HT1080 (cell line): ENCODE measurements at places on chromosomes 16 and 17. TPM values are rescaled to one million over a fixed set of nuclear protein-coding genes. Genes with fewer than 3 reads are reported as not detected.

ACAP1 gene
- 0.90 and 2.2 TPM in 2 replicates for total RNA-seq

XAF1 gene
- total RNA-seq: not detected in 2 replicates

KCNG4 gene
- total RNA-seq: not detected in 2 replicates

PLCG2 gene
- total RNA-seq: 1.9 and 3.2 TPM in 2 replicates

GRCh38 chr16:31460582-31461002, 1.3 kb downstream of the ARMC5 start:
- DNase-seq: no peak

- no peak for DNase-seq
Measured at GRCh38 chr16:50791522-50791921, 49.6 kb downstream of the CYLD start.

GRCh38 chr17:47802341-47803022, 19.1 kb downstream of the OSBPL7 start:
- peak; percentile 44 for DNase-seq

DNA sequence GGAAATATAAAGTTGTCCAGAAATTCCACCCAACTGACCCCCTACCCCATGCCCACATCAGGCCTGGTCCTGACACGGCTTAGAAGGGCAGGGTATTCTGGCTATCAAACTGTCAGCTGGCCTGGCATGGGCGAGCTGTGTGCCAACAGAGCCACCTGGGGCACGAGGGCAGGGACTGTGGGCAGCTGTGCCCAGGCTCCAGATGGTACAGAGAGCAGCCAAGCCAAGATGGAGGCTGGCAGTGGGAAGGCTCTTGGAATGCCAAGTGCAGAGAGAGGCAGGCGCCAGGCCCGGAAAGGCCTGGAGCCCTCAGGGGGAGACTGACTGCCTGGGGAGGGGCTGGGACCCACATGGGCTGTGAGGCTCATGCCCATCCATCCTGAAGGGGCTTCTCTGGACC, 24.3 kb upstream of the PHF12 start:
- no peak for DNase-seq

- DNase-seq: no peak
Measured at GRCh38 chr16:75486014-75486675, 9.1 kb downstream of the CHST6 start.

CA5A gene
- total RNA-seq: not detected in 2 replicates

GRCh38 chr17:39271546-39271945, 45.8 kb upstream of the STAC2 start:
- no peak for DNase-seq

DNA sequence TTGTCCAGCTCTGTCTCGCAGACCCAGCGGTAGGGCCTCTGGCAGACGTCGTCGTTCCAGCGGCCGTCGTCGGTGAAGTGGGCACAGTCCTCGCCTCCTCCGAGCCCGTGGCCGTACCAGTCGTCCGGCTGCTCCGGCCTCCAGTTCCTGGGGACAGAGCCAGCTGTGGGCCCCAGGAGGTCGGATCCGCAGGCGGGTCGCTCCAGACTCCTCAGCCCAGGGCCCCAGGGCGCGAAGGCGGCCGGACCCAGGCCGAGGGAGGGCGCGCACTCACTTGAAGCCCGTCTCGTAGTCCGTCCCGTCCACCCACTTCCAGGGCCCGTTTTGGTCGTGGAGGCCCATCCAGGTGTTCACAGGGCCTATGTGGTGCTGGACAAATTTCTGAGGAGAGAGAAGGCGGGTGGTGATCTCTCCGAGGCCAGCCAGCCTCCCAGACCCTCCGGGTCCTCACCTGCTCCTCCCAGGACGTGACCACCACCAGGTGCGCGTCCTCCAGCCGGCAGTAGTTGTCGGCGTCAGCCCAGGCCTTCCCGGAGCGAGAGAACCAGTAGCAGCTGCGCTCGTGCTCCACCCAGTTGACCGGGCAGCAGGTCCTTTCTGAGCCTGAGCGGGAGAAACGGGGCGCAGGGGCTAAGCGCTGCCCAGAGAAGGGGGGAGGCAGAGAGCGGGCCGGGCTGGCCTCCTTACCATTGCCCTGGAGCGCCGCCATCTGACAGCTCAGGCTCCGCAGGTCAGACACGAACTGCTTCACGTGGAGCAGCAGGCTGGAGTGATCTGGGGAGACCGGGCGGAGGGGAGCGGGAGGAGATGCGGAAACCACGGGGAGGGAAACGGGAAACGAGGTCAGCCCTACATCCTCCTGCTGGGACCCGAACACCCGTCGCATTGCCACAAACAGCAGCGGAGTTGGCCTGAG, 5.2 kb downstream of the ASGR1 start:
- DNase-seq: no peak

RDM1 gene
- total RNA-seq: 3.2 and 5.1 TPM in 2 replicates

GRCh38 chr17:82563318-82563717, 43.8 kb downstream of the FOXK2 start:
- no peak for DNase-seq

CCL17 gene
- not detected in 2 replicates for total RNA-seq

EME1 gene
- 23.7 and 24.4 TPM in 2 replicates for total RNA-seq

DNA sequence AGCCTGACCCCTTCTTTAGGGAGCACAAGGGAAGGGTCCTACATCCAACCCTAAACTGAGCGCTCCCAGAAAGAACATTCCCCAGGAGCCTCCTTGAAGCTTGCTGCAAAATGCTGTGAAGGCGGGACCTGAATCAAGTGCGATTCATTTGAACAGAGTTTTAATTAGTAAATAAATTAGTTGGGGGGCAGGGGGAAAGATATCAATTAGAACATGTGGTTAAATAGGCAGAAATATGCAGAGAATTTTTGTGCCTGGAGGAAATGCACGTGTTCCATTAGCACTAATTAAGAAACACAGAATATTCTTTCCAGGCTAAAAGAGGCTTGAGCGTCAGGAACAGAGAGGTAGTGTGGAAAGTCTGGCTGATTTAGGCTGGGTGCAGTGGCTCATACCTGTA, 38.5 kb upstream of the SHISA9 start:
- no peak for DNase-seq

DNA sequence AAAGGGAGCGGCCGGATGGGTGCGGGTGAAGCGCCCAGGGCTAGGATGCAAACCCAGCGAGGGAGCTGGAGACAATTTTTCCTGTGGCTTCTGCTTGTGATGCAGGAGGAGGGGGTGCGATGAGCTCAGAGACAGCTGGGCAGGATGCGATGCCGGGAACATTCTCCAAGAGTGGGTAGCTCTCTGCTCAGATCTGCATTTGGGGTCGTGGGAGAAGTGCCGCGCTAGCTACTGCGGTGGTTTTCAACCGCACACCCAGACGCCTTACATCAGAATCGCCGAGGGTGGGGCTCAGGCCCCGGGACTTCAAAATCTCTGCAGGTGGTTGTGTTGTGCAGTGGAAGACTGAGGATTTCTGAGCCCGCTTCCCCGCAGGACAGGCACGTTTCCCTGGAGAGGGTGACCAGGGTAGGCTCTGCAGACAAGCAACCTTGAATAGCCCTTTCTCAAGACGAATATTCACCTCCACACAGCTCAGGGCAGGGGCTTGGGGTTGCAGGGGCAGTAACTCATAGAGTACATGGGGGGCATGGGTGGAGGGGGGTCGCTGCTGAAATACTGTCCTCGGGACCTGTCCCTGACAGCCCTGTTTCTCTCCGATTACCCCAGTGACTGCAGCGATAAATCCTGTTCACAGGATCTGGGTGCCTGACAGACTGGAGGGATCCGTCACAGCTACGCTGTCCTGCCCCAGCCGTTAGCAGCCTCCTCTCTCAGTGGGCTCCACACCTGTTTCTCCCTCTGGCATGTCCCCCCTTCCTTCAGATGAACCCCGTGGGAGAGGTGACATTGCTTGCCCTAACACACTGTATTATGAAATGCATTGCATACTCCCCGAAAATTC, 63.3 kb downstream of the HAPSTR1 start:
- no peak for DNase-seq

DNA sequence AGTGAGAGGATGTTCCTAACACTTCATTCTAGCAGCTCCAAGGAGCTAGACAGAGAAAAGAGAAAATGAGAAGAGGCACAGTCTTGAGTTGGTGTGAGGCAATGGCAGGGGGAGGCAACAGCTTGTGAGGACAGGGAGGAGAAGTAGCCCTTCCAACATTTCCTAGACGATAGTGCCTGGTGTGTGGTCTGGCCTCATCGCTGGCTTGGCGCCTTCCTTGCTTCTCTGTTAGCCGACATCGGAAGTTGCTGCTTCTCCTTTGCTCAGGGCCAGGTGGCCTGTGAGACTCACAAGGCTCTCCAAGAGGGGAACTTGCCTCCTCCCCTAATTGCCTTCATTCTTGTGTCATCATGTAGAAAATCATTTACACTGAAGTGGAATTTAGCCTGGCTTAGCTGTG, 208.7 kb downstream of the MAP2K4 start:
- no peak for DNase-seq

DNA sequence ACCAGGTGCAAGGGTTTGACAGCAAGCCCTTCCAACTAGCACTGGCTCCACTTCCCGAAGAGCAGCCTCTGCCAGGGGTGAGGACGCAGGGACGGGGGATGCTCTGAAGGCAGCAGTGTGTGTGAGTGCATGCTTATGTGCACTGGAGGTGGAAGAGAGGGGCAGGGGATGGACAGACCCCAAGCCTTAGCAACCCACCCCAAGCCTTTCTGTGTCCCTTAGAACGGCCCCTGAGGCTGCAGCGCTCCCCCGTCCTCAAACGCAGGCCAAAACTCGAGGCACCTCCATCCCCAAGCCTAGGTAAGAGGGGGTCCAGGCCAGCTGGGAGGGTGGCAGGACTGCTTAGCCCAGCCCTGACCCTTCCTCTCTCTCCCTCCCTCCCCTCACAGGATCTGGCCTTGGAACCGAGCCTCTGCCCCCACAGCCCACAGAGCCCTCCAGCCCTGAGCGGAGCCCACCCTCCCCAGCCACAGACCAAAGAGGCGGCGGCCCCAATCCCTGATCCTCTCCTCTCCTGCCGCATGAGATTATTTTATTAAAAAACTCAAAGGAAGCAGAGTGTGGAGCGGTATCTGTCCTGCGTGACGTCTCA, 2.9 kb downstream of the ACD start:
- DNase-seq: no peak

GRCh38 chr16:1525871-1526607, 7.4 kb upstream of the TMEM204 start:
- no peak for DNase-seq

DNA sequence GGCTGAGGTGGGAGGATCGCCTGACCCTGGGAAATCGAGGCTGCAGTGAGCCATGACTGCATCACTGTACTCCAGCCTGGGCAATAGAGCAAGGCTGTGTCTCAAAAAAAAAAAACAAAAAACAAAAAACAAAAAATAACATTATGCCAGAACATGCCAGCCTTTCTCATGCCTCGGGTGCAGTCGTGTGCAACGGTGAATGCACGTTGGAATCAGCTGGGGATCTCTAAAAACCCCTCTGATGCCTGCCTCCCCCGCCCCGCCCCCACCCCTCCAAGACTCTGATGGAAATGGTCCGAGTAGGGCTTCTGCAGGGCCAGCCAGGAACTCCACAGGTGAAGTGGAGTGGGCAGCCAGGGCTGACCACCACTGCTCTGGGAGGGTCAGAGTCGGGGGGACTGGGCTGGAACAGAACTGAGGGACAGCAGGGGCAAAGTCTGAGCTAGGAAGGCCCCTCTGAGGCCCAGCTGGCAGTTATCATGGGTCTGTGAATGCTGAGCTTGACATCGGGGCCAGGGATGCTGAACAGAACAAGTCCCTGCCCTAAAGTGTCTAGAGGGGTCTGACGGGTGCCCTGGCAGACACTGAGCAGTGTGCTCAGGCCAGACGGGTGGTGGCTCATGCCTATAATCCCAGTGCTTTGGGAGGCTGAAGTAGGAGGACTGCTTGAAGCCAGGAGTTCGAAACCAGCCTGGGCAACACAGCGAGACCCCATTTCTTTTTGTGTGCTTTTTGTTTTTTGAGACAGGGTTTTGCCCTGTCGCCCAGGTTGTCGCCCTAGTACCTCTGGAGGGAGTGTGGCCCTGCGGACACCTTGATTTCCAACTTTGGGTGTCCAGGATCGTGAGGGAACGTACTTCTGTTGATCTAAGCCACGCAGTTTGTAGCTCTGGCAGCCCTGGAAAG, 193.4 kb upstream of the GSE1 start:
- no peak for DNase-seq

CRHR1 gene
- total RNA-seq: not detected in 2 replicates

ALOXE3 gene
- 0.60 and 1.0 TPM in 2 replicates for total RNA-seq

TERB1 gene
- not detected in 2 replicates for total RNA-seq

GRCh38 chr17:64662774-64663367, 764 bp upstream of the SMURF2 start:
- DNase-seq: no peak

GRCh38 chr16:78606545-78606944, 507.1 kb downstream of the WWOX start:
- no peak for DNase-seq

GRCh38 chr17:47188271-47188875, 722 bp downstream of the CDC27 start:
- peak; percentile 29 for DNase-seq

GRCh38 chr16:61678182-61678581, 358.1 kb downstream of the CDH8 start:
- no peak for DNase-seq

NPIPB2 gene
- total RNA-seq: 0.34 and 1.0 TPM in 2 replicates

- DNase-seq: no peak
Measured at GRCh38 chr17:78798695-78799559, 16.9 kb upstream of the CYTH1 start.

SSTR5 gene
- total RNA-seq: not detected in 2 replicates

GRCh38 chr16:82011199-82011641, at the start of gene SDR42E1:
SDR42E1 (minus strand) TSS chr16:82011470; CDS start chr16:82000858, 10,612 bp downstream.
- peak; percentile 34 for DNase-seq

GRCh38 chr17:64252831-64253230, 10.2 kb downstream of the TEX2 start:
- no peak for DNase-seq

RNPS1 gene
- 249 and 290 TPM in 2 replicates for total RNA-seq

GRCh38 chr16:89052890-89053724, 40.5 kb upstream of the ACSF3 start:
- DNase-seq: peak; percentile 11

DNA sequence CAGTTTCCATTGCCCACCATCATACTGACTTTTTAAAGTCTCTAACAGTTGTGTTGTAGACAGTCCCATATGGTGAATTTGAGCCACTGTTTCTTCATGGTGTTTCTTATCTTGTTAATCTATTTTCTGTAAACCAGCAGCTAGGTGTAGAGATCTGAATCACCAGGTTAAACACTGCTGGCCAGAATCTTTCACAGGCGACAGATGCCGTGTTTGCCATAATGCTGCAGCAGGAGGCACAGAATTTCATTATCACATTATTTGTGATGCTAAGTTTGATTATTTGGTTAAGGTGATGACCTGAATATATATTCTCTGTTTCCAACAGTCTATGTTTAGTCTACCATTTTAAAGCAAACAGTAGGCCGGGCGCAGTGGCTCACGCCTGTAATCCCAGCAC, 11.5 kb upstream of the CNGB1 start:
- DNase-seq: no peak

CHAD gene
- total RNA-seq: not detected in 2 replicates
